Fibroblast of skin of back (primary cell): ENCODE measurements at places on chromosomes 1 and 21.

- peak; percentile 72 for DNase-seq
Measured at GRCh38 chr1:57831624-57832023, 407.8 kb upstream of the DAB1 start.

DNA sequence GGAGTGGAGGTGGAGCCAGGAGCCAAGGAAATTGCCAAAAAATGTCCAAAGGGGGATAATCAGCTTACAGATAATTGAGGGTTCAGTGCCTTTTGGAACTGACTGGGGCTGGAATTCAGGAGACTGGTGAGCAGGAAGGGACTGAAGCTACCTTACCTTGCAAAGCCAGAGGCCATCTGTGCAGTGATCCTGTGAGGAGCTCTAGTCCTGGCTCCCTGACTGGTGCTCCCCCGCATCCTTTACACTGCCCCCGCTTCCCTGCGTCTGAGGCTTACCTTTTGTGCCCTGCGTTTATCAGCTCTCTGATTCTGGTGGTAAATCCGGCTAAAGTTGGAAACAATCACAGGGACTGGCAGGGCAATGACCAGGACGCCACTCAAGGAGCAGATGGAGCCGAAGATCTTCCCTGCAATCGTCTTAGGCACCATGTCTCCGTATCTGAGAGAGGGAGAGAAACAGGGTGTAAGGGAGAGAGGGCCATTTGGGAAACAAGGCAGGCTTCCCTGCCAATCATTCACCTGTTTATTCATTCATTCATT lies 31.0 kb downstream of the DDX20 start:
- no peak for DNase-seq

- DNase-seq = no peak
Measured at GRCh38 chr1:101453844-101454243, 217.0 kb downstream of the S1PR1 start.

- DNase-seq = no peak
Measured at GRCh38 chr1:6245869-6246496, 2.0 kb downstream of the HES3 start.

DNA sequence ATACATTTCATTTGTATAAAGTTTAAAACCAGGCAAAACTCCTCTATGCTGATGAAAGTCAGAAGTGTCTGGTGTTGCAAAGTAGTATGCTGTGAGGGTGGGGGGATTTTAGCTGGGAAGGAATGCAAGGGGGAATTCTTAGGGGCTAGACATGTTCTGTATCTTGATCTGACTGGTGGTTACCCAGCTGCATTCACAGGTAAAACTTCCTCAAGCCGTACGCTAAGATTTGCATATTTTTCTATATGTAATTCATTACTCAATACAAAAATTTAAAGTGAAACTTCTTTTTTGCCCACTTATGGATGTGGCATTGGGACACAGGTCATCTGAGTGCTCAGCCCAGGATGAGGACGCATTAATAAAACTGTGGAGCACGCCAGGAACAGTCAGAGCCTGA lies 323.3 kb downstream of the PAPPA2 start:
- no peak for DNase-seq

GRCh38 chr1:202586018-202586821 lies 124.0 kb downstream of the SYT2 start:
- peak; percentile 70 for DNase-seq

DNA sequence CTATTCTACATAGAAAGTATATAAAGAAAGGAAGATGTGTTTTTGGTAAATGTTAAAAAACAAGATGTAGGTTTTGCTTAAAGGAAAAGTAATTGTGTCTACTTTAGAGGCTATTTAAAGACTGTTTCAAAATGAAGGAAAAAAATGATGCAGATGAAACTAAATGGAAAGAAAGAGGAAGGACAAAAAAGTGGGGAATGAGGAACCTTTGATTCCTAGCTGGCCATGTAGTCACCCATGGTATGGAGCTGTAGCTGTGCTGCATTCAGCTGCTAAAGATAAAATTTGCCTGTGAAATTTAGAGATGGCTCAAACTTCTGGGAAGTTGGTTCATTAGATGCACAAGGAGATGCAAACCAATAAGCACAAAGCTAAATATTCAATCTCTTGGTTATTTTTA lies 86.8 kb upstream of the SERBP1 start:
- no peak for DNase-seq

- DNase-seq = peak; percentile 81
Measured at GRCh38 chr1:98388441-98388840, 273.1 kb upstream of the SNX7 start.

DNA sequence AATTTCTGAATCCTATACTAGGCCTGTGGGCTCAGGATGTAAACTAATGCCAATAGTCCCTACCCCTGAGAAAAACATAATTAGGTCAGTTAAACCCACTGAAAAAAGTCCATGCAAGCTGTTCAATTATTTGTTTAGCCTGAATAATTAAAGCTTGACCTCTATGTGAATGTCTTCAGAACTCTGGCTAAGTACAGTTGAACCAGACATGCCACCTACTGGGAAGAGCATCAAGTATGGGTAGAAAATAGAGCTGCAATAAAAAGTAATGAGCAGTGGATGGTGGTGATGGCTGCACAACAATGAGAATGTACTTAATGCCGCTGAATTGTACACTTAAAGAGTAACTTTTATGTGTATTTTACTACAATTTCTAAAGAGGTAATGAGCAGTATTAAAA lies 23.6 kb upstream of the SLC19A2 start:
- DNase-seq = no peak

DNA sequence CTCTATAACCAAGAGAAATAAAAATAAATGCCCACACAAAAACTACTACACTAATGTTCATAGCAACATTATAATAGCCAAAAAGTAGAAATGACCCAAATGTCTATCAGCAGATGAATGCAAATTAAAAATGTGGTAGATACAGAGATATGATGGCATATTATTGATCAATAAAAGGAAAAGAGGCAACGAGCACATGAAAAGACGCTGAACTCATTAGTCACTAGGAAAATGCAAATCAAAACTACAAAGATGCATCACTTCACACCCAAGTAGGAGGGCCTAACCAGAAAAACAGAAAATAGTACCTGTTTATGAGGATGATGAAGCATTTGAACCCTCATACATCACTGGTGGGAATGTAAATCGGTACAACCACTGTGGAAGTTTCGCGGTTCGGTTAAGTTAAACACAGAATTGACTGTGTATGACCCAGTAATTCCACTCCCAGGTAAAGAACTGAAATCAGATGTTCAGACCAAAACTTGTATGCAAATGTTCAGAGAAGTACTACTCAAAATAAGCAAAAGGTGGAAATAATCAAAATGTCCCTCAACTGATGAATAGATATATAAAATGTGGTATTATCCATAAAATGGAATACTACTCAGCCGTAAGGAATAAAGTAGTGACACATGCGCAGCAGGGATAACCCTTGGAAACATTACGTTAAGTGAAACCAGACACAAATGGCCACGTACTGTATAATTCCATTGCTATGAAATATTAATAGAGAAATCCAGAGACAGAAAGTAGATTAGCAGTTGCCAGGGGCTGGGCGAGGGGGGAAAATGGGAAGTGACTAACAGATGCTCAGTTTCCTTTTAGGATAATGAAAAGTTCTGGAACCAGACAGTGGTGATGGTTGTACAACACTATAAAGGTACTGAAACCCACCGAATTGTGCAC lies 3.1 kb downstream of the USP48 start:
- DNase-seq = peak; percentile 23

- peak; percentile 49 for DNase-seq
Measured at GRCh38 chr1:41835485-41835884, 83.2 kb downstream of the HIVEP3 start.

- DNase-seq = peak; percentile 82
Measured at GRCh38 chr1:20494609-20495311, 8.8 kb upstream of the CAMK2N1 start.

DNA sequence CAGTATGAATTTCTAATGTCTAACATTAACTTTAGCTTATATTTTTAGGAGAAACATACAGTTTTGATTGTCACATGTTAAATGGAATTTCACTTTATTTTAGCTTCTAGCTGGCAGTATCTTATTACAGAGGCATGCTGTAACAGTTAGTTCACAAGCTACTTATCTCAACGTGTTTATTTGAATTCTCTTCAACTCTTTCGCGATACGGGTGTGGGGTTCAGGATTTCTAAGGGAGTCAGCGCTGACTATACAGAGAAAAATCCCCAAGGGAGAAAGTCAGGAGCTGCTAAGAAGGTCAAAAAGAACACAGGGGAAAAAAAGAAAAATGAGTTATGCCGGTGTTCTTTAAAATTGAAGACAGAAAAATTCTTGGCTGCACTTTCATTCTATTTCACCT lies 296.2 kb downstream of the VAV3 start:
- DNase-seq = peak; percentile 33

- DNase-seq = peak; percentile 50
Measured at GRCh38 chr1:50332941-50333594, 90.2 kb downstream of the DMRTA2 start.

GRCh38 chr1:219379691-219380090 lies 206.0 kb downstream of the LYPLAL1 start:
- no peak for DNase-seq

- no peak for DNase-seq
Measured at GRCh38 chr1:228927946-228928898, 192.9 kb downstream of the RHOU start.

- no peak for DNase-seq
Measured at GRCh38 chr1:218633238-218633988, 288.3 kb downstream of the TGFB2 start.

DNA sequence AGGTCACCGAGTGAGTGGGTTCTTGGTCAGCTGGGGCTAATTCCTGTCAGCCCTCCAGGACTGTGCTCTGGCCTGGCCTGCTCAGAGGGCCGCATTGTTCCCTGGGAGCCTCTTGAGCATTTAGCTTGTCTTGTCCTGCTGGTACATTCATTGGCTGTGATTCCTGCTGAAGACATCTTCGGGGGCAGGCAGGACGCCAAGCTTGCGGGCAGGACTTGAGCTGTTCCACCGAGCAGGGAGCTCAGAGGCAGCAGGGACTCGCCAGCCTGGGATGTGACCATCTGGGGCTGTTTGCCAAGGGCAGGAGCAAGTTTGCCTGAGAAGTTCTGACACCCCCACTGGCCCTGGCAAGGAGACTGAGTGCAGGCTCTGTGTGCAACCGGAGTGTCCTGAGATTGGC lies 7.0 kb upstream of the SLC26A9 start:
- DNase-seq = peak; percentile 67

GRCh38 chr1:4170548-4171340 lies 270.7 kb upstream of the C1orf174 start:
- DNase-seq = no peak

GRCh38 chr1:229025576-229025975 lies 245.3 kb upstream of the RAB4A start:
- DNase-seq = no peak

- no peak for DNase-seq
Measured at GRCh38 chr21:44518686-44519085, 21.3 kb downstream of the KRTAP10-1 start.

DNA sequence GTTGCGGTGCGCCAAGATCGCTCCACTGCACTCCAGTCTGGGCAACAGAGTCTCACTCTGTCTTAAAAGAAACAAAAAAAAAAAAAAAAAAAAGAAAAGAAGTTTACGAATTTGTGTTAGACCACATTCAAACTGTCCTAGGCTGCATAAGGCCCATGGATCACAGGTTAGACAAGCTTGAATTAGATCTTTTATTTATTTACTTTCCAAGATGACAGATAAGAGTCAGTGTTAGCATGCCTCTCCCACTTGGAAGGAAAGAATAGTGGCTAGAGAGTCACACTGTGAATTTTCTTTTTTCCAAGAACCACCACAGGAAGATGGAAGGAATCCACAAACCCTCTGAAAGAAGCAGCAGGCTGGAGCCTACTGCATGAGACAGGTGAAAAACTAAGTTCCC lies 29.3 kb downstream of the NSL1 start:
- DNase-seq = no peak

- no peak for DNase-seq
Measured at GRCh38 chr1:118337346-118337745, 152.3 kb upstream of the SPAG17 start.

DNA sequence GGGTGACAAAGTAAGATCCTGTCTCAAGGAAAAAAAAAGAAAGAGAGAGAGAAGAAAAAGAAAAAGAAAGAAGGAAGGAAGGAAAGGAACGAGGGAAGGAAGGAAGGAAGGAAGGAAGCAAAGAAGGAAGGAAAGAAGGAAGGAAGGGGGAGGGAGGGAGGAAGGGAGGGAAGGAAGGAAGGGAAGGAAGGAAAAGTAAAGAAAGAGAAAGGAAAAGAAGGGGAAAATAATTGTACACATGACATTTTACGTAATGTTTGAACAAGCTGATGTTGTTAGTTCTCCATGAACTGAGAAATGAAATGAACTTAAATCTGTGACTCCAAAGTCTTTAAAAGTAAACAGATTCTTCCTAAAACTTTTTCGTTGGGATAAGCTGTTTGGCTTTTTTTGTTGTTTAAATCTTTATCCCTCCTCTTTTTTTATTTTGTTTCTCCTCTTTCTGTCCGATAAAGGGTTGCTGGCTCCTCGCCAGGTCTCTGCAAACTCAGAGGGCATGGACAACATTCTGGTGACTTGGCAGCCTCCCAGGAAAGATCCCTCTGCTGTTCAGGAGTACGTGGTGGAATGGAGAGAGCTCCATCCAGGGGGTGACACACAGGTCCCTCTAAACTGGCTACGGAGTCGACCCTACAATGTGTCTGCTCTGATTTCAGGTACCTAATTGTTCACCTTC lies 59.8 kb downstream of the IL12RB2 start:
- DNase-seq = peak; percentile 33

- no peak for DNase-seq
Measured at GRCh38 chr1:17141441-17142197, 22.4 kb upstream of the PADI2 start.

GRCh38 chr1:165845992-165846748 lies 18.8 kb downstream of the UCK2 start:
- no peak for DNase-seq

DNA sequence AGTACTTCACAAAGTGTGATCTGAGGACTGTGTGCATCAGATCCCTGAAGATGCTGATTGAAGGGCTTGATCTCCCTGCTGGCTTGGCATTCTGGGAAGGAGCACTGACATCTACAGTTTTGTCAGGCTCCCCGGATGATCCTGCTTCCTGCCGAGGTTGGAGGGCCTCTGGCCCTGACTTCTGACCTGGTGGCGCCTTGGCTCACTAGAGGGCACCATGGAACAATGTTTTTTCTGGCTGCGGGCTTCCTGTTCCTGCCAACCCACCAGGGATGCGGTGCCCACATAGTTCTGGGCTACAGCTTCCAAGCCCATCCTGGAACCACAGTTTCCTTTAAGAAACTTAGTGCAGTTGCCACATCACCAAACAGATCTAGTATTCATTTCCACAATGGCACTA lies 38.8 kb upstream of the RASAL2 start:
- DNase-seq = peak; percentile 57
